Stimulated activated CD4-positive, alpha-beta T cell treated with anti-CD3 and anti-CD28 coated beads, Interleukin-1b, Interleukin-23, amount 100 ng/mL, for 1 hour (primary cell): ENCODE measurements at places on chromosomes 5 and 9.

DNA sequence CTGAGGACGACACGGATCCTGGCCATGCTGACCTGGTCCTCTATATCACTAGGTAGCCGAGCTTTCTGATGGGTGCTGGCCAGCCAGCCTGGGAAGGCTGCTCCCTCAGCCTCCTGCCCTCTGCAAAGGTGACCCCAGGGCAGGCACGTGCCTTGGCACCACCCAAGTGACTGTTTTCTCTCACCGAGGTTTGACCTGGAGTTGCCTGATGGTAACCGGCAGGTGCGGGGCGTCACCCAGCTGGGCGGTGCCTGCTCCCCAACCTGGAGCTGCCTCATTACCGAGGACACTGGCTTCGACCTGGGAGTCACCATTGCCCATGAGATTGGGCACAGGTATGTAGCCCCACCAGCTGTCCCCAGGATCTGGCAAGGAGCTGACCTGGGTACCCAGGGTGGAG is 3.8 kb downstream of the ADAMTS13 start:
- DNase-seq, result no peak

DNA sequence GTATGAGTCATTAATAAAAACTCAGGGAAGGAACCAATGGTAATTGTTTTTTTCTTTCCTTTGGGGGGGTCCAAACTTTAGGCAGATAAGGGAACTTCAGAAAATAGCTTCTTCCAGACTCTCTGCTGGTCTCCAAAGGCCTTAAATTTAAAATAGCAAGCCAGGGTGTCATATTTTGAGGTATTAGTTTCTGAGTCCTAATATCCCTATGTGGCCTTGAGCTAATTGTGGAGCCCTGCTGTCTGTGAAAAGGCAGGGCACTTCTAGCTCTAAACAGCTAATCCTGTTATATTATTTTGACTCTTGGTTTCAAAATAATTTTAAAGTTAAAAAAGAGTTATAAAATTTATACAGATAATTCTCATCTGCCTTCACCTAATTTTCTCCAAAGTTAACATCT is 195.7 kb upstream of the PPP1R2B start:
- no peak for DNase-seq

- no peak for DNase-seq
Measured at GRCh38 chr9:21398955-21399489, 9.9 kb upstream of the IFNA8 start.

GRCh38 chr5:80866371-80866770 is 93.8 kb upstream of the RASGRF2 start:
- no peak for DNase-seq

DNA sequence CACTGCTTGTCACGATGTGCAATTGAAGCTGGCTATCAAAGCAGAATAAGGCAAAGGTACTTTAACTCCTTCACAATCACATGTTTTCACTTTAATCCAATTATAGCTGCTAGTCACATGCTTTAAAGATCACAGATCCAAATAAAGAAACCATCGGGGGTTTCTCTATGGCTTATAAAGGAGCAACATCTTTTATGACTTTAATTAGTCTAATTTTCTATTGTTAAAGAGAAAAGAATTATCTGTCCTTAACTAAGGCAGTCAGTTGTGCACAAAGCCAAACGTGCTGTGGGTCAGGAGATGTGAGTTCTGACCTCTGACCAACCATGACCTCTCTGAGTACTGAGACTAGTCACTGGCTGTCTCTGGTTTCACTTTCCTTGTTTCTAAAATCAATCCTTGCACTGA is 561.1 kb downstream of the RAB3C start:
- DNase-seq, result no peak
